ENCODE measurements at places on chromosomes 12 and 14.

- DNase-seq: no peak
Measured at GRCh38 chr14:67480011-67480410, 8.5 kb downstream of the TMEM229B start.

DNA sequence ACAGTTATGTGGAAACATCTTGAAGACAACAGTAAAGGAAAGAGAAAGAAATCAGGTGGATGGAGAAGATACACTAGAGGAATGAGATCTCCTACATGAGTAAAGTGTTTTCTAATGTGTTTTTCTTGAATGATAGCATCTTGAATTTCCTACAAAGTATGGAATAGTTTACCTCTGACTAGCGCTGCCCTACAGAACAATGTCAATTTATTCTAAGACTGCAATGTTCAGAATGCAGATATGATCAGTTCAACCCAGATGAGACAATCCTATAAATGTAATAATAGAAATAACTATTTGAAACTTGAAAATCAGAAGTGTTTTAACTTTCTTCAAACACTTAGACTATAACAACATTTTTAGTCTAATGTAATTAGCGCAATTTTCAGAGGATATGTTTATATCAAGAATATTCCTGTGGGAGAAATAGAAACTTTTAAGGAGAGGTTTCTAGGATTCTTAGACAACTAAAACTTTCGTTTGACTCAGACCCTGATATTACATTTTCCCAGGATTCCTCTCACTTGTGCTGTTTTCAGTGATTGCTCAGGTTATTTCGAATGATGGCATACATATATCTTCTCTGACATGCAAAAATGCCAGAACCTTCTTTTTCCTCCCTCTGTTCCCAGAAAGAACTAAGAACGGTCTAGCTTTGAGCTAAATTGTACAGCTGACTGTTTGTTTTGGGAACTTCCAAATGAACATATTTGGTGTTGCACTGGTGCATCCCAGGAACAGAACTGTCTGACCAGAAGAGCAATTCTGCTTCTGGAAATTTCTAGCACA, 1017.4 kb downstream of the DIO2 start:
- no peak for DNase-seq

GRCh38 chr12:26346736-26347135, 151.4 kb downstream of the SSPN start:
- DNase-seq: no peak

DNA sequence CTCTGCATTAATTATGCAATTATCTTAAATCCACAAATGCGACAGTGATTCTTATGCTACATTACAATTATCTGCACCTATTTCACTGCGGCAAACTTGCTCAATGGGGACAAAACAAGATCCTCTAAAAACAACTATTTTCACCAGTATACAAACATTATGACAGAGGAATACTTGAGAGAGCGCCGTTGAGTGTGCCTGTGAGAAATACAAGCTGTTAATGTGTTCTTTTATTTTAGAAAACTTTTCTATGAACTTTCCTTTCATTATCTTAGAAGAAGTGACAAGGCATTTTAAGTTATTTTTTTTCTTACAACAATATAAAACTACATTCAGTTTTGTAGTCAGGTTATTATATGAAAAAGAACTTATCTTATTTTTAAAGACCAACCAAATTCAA, 1247.0 kb downstream of the FSCB start:
- no peak for DNase-seq

DNA sequence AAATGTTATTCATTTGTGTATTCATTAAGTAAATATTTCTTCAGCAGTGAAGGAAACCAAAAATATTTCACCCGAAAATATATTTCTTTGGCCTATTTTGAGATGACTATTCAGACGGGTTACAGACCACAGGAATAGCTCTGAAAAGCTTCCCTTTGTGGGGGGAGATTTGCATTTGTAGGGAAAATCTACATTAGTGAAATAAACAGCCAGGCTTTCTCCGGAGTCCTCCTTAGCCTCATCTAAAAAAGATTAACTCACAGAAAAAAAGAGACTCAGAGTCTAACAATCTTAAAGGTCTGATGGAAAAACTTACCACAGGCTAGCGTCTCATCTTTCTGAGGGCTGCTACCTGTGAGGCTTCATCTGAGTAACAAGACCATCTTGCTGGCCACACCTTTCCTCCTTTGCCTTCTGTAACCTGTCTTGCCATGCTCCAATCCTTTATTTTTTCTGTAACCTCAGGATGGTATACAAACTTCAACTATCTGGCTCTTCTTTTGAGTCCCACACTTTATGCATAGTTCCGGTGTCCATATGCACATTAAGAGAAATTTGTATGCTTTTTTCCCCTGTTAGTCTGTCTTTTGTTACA, 100.7 kb downstream of the CNTN1 start:
- no peak for DNase-seq

GRCh38 chr12:52446367-52447045, 5.4 kb downstream of the KRT6B start:
- DNase-seq: no peak

- peak; percentile 74 for DNase-seq
Measured at GRCh38 chr12:4269279-4269991, 4.1 kb upstream of the CCND2 start.

- DNase-seq: no peak
Measured at GRCh38 chr12:116692605-116693004, 45.3 kb downstream of the SPRING1 start.

GRCh38 chr14:58805605-58806409, 168.0 kb downstream of the DACT1 start:
- peak; percentile 52 for DNase-seq

GRCh38 chr14:52348279-52348678, 34.2 kb downstream of the PTGER2 start:
- no peak for DNase-seq

GRCh38 chr14:89684139-89684538, 267.1 kb upstream of the FOXN3 start:
- no peak for DNase-seq

Data from left renal cortex interstitium (tissue), 4 donors.